Smooth muscle cell of bladder (primary cell): ENCODE measurements at places on chromosomes 12 and 14. TPM values are rescaled to one million over a fixed set of nuclear protein-coding genes. Genes with fewer than 3 reads are reported as not detected.

Gene CDKN3
- total RNA-seq, result 15.1 and 17.4 TPM in 2 replicates

Gene RNASE7
- total RNA-seq, result not detected in 2 replicates

Gene SRRM4
- total RNA-seq, result under 0.01 TPM in 2 replicates

Gene LMO3
- total RNA-seq, result 4.1 and 10.8 TPM in 2 replicates

Gene ATXN2
- 15.6 and 22.2 TPM in 2 replicates for total RNA-seq

Gene TAS2R19
- 4.0 and 4.1 TPM in 2 replicates for total RNA-seq

Gene FIGNL2
- total RNA-seq, result under 0.01 TPM in 1 of 2 replicates, not detected in the other

Gene KRT81
- total RNA-seq, result under 0.01 and 0.28 TPM in 2 replicates

Gene IAPP
- total RNA-seq, result not detected in 2 replicates

Gene SLC25A29
- 23.5 and 29.3 TPM in 2 replicates for total RNA-seq

Gene MYF5
- not detected in 2 replicates for total RNA-seq

Gene LRRC10
- under 0.01 TPM in 1 of 2 replicates, not detected in the other for total RNA-seq

Gene DTX1
- 0.18 TPM in 1 of 2 replicates, not detected in the other for total RNA-seq

Gene TSPAN8
- 0.43 and 4.0 TPM in 2 replicates for total RNA-seq

Gene TDRD9
- total RNA-seq, result 0.37 and 0.57 TPM in 2 replicates

Gene PLEKHG7
- total RNA-seq, result not detected in 2 replicates

Gene IGF1
- 9.0 and 11.7 TPM in 2 replicates for total RNA-seq

Gene DCN
- total RNA-seq, result 1,181 and 1,320 TPM in 2 replicates

Gene CORO1C
- total RNA-seq, result 141 and 199 TPM in 2 replicates

Gene HCAR2
- 0.14 TPM in 1 of 2 replicates, not detected in the other for total RNA-seq

Gene SPIC
- total RNA-seq, result not detected in 2 replicates

Gene CLEC1B
- not detected in 2 replicates for total RNA-seq
